B cell (primary cell): ENCODE measurements at places on chromosomes 16 and 17. TPM values are rescaled to one million over a fixed set of nuclear protein-coding genes. Genes with fewer than 3 reads are reported as not detected.

DNA sequence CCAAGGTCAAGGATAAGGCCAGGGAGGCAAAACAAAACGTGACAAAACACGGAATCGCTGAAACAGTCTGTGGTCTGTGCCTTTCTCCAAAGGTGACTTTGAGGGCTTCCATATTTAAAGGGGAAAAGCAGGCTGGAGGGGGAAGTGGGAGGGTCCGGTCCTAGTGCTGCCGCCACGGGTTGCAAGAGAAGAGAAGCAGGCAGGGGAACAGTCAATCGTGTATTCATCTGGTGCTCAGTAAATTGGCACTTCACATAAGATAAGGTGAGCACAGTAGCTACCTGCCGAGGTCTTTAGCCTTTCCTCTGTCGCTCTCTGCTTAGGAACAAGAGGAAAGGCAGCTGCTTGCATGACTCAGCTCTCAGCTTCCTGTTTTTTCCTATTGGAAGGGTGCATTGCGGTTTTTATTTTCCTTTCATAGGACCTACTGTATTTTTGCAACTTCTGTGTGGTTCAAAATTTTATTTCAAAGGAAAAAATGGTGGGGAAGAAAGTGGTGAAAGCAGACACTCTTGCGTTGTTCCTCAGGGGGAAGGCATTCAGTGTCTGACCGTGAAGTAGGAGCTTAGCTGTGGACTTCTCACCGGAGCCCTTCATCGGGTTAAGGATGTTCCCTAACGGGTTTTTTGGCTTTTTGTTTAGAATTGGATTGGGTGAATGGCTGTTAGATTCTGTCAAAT lies 7.1 kb upstream of the LGALS3BP start:
- H3K27ac ChIP-seq = no peak overlapping the region
- DNase-seq = no peak
- H3K4me3 ChIP-seq = no peak overlapping the region
- no peaks in the 10 kb centered on the region for H3K27me3 ChIP-seq
- no peaks in the 10 kb centered on the region for H3K36me3 ChIP-seq
- peaks cover 16% of the 10 kb centered on the region for H3K4me1 ChIP-seq

GRCh38 chr17:72447251-72447640 lies 326.4 kb downstream of the SOX9 start:
- no peak overlapping the region for H3K4me3 ChIP-seq
- H3K36me3 ChIP-seq = no peaks in the 10 kb centered on the region
- H3K27me3 ChIP-seq = no peaks in the 10 kb centered on the region
- H3K27ac ChIP-seq = no peak overlapping the region
- no peak for DNase-seq

DNA sequence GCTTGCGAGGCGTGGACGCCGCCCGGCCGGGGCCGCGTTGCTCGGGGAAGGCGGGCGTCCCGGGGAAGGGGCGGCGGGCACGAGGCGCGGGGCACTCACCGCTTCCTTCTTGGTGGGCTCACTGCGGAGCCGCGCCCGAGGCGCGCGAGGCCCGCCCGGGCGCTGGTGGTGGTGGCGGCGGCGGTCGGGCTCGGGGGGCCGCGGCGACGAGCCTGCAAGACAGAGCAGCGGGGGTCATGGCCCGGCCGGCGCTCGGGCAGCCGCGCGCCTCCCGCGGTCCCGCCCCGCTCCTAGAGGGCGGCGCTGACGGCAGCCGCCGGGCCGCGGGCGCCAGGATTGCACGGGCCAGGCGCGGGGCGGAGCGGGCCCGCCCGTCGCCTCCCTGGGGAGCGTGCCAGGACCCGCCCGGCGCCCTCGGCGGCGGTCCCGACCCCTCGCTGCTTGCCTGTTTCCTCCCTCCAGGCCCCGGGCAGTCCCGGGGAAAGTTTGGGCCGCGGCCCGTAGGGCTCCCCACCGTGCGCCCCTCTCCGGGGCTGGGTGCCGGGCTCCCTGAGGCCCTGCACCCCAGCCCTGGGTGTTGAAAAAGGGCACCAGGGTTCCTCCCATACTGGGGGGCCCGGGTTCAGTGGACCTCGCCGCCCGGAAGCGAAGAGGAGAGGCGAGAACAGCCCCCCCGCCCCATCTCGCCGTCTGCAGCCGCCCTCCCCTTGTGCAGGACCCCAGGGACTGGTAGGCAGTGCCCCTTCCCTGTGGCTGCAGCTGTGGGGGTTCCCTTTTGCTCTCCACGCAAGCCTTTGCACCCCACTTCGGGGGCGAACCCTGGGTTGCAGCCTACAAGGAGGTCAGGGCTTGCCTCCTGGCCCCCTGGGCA lies at the start of gene C16orf74:
C16orf74 (minus strand) TSS at position 270 of the 871 bp plus-strand sequence. CDS start 15,879 bp downstream, outside the sequence.
- H3K4me1 ChIP-seq = peaks cover 80% of the 10 kb centered on the region
- peak; percentile 71 for DNase-seq
- H3K36me3 ChIP-seq = peaks cover 9% of the 10 kb centered on the region
- H3K27ac ChIP-seq = peak within 1 kb of the TSS; percentile 58

DNA sequence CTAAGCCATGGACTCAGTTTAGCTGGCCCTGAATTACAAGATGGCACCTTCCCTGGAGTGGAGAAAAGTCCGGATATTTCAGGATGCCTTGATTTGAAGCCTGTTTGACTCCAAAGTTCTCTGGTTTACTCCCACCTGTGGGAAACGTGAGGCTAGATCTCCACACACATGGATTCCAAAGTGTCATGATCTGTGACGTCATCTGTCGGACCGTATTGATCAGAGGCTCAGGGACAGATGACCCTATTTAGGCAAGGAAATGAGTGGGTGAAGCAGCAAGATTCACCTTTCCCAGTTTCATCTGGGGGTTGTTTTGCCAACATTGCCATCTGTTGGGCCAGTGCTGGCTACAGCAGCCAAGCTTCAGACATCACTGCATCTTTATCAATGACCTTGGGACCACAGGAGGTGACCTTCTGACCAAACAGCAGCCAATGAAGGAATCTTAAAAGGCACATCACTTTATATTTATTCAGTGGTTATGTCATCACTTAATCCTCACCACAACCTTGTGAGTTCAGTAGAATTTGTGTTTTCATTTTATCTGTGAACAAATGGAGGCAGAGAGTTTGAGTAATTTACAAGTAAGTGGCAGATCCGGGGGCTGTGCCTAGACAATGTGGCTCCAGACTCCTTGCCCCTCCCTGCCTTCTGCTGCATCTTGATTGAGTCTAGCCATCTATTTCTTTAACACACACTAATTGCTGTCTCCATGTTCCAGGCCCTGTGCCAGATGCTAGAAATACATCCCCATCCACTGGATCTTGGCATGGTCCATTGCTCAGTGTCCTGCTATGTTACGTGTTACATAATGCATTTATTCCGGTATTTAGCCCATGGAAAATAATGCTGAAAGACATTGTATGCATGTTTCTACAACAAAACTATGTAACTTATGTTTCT lies 1.5 kb upstream of the CDH13 start:
- H3K36me3 ChIP-seq = no peaks in the 10 kb centered on the region
- DNase-seq = no peak
- no peak overlapping the region for H3K4me3 ChIP-seq

- H3K4me3 ChIP-seq = peak overlapping the region; percentile 86
- H3K27me3 ChIP-seq = no peaks in the 10 kb centered on the region
- DNase-seq = peak; percentile 44
- peaks cover 7% of the 10 kb centered on the region for H3K36me3 ChIP-seq
- peak overlapping the region; percentile 88 for H3K27ac ChIP-seq
Observed at GRCh38 chr17:7932949-7933348, 943 bp downstream of the CNTROB start.

- peak overlapping the region; percentile 50 for H3K27ac ChIP-seq
- peaks cover 55% of the 10 kb centered on the region for H3K4me1 ChIP-seq
- H3K36me3 ChIP-seq = no peaks in the 10 kb centered on the region
- no peak overlapping the region for H3K4me3 ChIP-seq
- DNase-seq = no peak
Observed at GRCh38 chr16:84643180-84643583, 5.1 kb upstream of the KLHL36 start.

GRCh38 chr17:7839876-7840261 lies 5.9 kb downstream of the KDM6B start:
- H3K27ac ChIP-seq = peak overlapping the region; percentile 100
- no peaks in the 10 kb centered on the region for H3K36me3 ChIP-seq
- DNase-seq = peak; percentile 50
- no peaks in the 10 kb centered on the region for H3K27me3 ChIP-seq
- peaks cover 43% of the 10 kb centered on the region for H3K4me1 ChIP-seq

DNA sequence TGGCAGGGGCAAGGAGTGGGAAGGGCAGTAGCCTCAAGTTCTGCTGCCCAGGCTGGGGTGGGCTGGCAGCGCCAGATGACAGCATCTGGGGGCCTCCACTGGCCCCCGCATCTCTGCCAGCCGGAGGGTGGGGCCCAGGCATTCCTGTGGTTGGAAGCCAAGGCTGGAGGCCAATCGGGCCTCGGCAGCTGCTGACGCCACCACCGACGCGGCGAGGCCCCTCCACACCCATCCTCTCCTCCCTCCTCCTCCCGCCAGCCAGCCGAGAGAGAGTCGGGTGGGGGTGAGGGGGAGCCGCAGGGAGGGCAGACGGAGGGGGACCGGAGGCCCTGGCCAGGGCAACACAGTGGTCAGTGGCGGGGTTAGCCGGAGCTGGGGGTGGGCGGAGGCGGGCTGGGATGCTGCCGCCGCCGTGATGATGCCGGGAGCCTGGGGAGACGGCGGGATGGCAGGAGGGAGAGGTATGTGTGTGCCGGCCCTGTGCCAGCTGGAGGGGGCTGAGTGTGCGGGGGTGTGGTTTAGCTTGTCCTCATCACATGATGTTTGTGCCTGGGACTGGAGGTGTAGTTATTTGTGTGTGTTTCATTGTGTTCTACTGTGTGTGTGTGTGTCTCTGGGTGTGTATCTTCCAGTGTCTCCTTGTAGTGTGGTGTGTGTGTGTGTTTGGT lies 36.6 kb downstream of the ARHGAP23 start:
- no peaks in the 10 kb centered on the region for H3K4me1 ChIP-seq
- no peaks in the 10 kb centered on the region for H3K27me3 ChIP-seq
- DNase-seq = no peak
- no peak overlapping the region for H3K4me3 ChIP-seq
- H3K27ac ChIP-seq = no peak overlapping the region

DNA sequence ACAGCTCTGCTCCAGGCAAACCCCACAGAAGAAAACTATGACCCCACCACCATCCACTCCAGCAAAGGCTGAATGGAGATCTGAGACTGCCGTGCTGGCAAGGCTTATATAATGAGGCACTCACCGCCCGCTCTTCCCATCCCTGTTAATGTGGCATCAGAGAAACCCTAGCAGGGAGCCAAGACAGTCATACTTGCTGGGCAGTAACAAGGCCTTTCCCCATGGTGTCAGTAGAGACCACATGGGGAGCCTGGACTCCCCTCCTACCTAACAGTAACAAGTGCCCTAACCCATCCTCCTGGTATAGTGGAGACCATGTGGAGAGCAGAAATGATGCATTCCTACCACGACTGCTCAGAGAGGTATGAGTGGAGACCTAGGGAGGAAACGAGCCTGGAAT lies 235.2 kb downstream of the C16orf78 start:
- H3K36me3 ChIP-seq = no peaks in the 10 kb centered on the region
- no peaks in the 10 kb centered on the region for H3K4me1 ChIP-seq
- no peak for DNase-seq
- H3K27ac ChIP-seq = no peak overlapping the region
- no peak overlapping the region for H3K4me3 ChIP-seq

- peak overlapping the region; percentile 100 for H3K27ac ChIP-seq
- H3K4me1 ChIP-seq = peaks cover 52% of the 10 kb centered on the region
- no peaks in the 10 kb centered on the region for H3K27me3 ChIP-seq
- peak; percentile 85 for DNase-seq
- H3K4me3 ChIP-seq = peak overlapping the region; percentile 99
Observed at GRCh38 chr17:7834542-7834956, 532 bp downstream of the KDM6B start.

DNA sequence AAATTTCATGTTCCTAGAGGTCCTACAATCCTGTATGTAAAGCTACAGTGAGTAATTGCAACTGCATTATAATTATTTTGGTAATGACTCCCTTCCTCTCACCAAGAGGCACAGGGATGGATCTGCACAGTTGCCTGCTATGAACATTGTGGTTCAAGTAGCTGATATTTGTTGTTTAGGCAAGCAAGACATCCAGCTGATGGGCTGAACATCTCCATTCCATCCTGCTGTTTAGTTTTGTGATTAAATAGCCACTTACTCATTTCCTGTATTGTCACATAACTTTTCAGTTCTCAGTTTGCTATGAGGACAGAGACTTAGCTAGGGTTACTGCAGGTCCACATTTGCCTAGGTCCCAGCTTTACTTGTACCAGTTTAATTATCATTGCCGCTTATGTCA lies 181.2 kb upstream of the TBX2 start:
- no peaks in the 10 kb centered on the region for H3K27me3 ChIP-seq
- no peak for DNase-seq
- no peak overlapping the region for H3K4me3 ChIP-seq
- no peaks in the 10 kb centered on the region for H3K36me3 ChIP-seq
- H3K4me1 ChIP-seq = peaks cover 19% of the 10 kb centered on the region

DNA sequence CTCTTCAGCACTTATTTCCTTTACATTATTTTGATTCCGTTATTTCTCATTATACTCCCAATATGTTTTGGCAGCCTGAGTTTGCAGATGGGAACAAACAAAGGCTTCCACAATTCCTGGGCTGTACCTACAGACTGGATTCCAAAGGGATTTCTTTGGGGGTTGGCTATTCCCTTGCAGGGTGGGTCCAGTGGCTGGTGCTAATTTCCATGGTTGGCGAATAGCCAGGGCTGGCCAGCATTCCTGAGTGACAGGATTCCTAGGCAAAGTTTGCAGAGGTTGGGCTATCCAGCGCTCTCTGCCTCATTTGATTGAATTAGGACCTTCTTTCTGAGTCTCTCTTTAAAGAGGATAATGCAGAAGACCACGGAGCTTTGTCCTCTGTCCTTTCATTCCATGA lies 207.4 kb downstream of the MAF start:
- H3K27me3 ChIP-seq = no peaks in the 10 kb centered on the region
- H3K36me3 ChIP-seq = no peaks in the 10 kb centered on the region
- H3K27ac ChIP-seq = no peak overlapping the region

- H3K27ac ChIP-seq = no peak overlapping the region
- no peaks in the 10 kb centered on the region for H3K27me3 ChIP-seq
- peaks cover 5% of the 10 kb centered on the region for H3K4me1 ChIP-seq
Observed at GRCh38 chr16:21685034-21685455, 21.3 kb downstream of the OTOA start.

ABCA8 gene
- total RNA-seq = not detected in 2 replicates

DNASE1L2 gene
- 1.1 and 1.6 TPM in 2 replicates for total RNA-seq

KRT28 gene
- total RNA-seq = not detected in 2 replicates

NPIPA7 gene
- 11.1 and 11.5 TPM in 2 replicates for total RNA-seq

IL21R gene
- 28.5 and 31.6 TPM in 2 replicates for total RNA-seq

CTRB2 gene
- not detected in 2 replicates for total RNA-seq

CHCT1 gene
- total RNA-seq = not detected in 2 replicates

CDH5 gene
- total RNA-seq = not detected in 2 replicates
